ENCODE measurements at places on chromosomes 5 and 9. TPM values are rescaled to one million over a fixed set of nuclear protein-coding genes. Genes with fewer than 3 reads are reported as not detected.

DNA sequence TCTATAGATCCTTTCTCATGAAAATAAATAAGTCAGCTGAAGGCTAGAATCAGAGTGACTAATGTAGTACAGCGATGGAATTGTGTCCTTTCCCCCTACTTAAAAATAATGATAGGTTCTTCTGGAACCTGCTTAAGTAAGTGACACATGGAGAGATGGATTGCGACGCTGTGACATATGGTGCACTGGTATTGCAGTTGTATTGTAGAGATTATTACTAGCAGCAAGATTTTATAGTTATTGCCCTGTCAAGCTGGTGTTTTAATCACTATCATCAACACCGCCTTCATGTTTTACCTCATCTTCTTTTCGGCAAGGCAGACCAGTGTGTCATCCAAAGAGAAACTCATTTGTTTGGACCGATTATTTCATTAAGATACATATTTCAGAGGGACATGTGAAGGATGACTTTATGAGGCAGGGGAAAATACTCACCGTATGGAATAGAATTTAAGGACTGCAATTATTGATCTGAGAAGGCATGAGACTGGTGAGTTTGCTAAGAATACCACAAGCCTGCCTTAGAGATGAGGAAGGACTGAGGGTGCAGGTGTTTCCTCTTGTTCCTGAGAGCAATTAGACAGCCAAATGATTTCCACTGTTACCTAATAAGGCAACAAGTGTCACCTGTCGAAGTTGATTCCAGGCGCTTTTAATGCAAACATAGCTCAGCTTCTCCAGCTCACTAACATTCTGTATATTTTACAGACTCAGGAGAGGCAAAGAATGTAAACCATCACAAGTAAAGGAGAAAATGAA lies 1855.5 kb downstream of the MAT2B start:
- DNase-seq: no peak

GRCh38 chr5:147431586-147431985 lies 78.3 kb downstream of the DPYSL3 start:
- DNase-seq: no peak

DNA sequence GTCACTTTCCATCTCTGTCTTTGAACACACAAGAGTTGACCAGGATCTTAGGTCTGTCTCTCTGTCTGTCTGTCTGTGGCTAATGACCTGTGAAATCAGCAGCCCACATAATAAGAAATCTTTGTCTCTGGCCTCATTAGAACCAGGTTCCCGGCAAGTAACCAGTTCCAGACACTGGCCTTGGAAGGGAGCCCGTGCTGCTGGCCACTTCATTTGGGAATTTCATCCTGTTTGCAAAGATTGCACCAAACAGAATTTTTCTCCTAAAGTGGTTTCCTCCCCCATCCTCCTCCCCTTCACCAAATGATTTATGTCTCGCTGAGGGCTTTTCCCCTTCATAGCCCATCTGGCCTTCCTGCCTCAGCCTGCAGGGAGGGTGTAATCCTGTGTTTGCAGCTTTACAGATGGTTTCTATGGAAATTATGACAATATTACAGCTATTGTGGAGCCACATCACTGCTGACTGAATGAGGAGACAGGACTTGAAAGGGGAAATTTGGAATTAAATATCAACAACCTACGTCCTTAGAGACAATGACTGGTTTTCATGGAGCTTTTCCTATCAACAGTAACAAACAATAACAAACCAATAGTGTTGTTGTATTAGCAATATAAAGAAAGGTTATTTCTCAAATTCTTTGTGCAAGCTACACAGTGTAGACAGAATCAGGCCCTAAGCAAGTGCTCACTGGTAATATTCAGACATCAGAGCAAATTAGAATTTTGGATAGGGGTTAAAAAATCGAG lies 25.7 kb downstream of the DPYSL3 start:
- no peak for DNase-seq

GRCh38 chr5:180250329-180250728 lies 41.3 kb upstream of the RASGEF1C start:
- no peak for DNase-seq

DNA sequence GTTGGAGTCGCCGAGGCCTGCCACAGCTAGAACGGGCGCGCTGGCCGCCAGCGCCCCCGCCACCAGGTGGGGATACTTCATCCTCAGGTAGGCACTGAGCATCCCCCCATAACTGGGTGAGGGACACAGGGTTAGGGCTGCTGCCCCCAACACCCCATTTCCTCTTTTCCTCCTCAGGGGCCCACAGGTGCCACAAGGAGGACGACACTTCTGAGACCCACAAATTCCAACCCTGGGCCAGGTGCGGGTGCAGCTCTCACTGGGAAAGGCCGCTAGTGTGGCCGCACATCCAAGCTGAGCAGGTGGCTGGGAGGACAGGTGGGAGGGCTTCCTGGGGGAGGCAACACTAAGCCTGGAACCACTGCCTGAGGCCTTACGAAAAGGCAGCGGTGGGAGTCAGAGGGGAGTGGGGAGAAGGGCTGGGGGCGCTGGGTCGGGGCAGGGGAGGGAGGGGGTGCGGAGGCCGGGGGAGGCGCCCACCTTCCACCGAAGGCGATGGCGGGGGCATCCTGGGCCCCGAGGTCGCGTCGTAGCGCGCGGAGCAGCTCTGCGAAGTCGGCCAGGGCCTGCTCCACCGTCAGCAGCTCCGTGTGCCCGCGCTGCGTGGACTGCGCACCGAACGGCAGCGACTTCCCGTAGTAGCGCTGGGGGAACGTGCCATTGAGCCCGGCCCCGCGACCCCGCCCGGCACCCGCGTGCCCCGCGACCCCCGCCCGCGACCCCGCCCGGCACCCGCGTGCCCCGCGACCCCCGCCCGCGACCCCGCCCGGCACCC lies 961 bp downstream of the DPP7 start:
- no peak for DNase-seq

DNA sequence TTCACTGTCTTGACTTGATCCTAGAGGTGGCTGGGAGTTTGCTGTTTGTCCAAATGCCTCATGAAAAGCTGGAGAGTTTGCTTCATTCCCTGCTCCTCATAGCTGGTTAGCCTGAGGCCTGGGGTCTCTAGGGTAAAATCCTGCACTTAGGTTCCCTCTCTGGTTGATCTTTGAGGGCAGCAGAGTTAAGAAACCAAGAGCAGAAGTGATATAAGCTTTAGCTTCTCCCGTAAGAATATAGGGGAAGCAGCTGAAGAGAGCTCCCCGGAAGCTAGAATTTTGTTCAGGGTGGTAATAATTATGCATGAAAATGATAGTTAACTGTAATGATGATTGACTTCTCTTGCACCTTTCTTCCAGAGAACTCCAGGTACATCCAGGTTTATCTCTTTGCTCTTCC lies 1.4 kb downstream of the FAM53C start:
- no peak for DNase-seq

- no peak for DNase-seq
Measured at GRCh38 chr5:85684351-85684750, 933.4 kb upstream of the COX7C start.

- DNase-seq: no peak
Measured at GRCh38 chr5:178361657-178362445, 129.2 kb upstream of the PHYKPL start.

DNA sequence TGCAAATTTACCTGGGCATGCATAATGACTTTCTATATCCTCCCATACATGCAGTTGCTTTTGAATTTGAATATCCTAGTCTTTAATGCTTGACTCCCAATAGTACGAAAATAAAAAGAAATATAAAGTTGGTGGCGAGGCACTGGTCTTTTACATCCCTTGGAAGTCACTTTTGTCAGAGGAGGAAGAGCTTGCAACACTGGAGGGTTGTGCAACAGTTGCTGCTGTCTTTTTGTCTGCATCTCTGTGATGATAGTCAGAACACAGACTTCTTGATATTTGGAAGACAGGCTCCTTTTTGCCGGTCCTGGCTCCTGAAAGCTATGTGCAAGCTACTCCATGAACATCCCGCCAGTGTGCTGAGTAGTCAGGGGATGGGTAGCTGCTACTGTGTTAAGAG lies 16.8 kb upstream of the SGCD start:
- no peak for DNase-seq

DNA sequence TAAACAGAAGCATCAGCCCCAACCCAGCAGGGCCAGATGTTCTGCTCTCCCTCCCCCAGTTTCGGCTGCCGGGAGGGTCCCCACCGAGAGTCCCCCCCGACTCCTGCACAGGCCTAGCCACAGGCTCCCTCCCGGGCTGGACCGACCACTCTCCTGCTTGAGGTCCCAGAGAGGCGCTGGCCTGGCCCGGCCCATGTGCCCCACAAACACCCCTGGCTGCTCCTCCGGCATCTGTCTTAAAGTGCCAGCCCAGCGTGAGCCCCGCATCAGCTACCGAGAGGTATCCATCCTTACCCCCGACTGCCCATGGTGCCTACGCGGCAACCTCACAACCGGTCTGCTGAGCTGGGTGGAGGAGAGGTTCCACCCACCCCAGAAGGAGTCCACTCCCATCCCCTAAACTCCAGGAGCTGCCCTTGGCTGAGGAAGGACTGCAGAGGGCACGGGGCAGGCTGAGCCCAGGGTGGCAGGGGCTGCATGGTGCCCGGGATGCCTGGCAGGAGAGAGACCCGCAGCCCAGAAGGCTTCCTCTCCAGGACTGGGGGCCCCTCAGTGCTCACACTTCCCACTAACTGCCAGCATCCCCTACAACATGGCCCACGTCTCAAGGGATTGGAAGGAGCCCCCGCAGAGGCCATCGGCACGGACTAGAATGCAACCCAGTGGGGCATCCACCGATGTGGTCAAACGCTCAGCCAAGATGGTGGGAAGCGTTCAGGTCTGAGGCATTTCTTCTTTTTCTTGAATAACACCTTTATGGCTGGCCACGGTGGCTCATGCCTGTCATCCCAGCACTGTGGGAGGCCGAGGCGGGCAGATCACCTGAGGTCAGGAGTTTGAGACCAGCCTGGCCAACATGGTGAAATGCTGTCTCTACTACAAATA lies 15.6 kb upstream of the EGFL7 start:
- DNase-seq: no peak

- DNase-seq: no peak
Measured at GRCh38 chr9:124369231-124369797, 45.9 kb downstream of the PSMB7 start.

DNA sequence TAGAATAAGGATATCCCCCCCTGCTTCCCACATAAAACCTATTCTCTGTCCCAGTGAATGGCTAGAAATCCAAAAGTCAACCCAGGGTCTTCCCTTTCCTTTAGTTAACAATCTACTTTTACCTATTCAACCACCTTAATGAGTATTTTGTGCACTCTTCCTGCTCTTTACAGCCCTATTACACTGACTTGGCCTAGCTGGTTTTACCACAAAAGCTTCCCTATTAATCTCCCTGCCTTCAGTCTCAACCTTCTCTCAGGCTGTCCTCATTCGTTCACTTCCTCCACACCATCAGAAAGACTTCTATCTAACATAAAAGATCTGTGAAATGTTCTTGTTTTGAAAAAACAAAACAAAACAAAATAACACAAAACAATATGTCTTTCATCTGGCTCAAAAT lies 16.2 kb downstream of the CTNNAL1 start:
- no peak for DNase-seq

DNA sequence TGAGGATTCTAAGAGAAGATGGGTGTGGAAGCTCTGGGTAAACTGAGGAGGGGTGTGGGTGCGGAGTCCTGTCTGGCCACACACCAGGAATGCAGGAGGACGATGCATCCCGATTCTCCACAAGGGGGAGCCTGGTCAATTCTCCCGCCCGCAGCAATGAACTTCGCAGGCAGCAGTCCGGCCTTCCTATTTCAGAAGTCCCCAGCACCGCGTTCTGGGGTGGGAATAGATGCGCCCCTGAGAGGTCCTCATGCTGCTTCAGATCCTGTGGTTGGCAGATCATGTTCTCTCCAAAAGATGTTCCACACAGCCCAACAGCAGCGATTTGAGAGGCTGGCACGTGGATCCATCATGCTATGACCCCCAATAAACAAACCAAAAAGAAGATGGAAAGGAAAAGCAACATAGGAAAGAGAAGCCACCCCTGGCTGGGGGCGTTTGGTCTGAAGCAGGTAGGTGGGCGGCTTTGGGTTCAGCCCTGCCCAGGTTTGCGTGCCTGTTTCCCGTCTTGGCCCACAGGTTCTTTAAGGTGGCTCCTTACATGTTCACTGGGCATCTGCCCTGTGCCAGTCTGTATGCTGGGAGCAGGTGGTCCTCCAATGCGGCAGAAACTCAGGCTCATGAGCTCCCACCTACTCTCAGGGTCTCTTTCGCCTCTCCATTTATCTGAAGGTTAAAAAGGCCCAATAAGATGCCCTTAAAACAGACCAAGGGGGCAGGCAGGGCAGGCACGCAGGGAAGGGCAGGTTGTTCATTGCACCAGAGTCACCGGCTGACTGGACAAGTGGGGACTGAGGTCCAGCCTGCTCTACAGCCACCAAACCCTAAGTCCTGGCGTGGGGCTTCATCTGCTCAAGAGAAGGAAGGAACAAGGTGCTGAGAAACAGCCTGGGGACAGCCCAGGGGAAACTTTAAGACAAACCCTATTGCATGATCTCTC lies 171.6 kb downstream of the PAX5 start:
- peak; percentile 48 for DNase-seq

DNA sequence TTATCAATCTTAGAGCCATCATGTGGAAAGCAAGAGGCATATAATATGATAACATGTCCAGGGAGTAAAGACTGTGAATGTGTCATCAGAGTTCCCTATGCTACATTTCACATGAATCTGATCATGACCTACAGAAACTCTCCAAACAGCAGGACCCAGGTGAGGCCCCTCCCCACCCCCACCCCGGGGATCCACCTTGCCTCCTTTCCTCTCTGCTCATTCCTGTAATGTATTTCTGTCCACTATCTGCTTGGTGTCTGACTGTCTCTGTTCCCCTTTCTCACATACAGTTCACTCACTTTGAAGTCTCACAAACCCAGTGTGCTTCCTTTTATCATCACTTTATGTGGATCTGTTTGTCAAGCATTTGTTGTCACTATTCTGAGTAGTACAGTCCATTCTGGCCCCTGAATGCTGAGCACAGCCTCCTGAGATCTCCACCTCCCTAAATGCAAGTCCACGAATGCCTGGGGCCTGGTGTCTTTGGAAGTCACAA lies 76.4 kb upstream of the SMARCA2 start:
- no peak for DNase-seq

DNA sequence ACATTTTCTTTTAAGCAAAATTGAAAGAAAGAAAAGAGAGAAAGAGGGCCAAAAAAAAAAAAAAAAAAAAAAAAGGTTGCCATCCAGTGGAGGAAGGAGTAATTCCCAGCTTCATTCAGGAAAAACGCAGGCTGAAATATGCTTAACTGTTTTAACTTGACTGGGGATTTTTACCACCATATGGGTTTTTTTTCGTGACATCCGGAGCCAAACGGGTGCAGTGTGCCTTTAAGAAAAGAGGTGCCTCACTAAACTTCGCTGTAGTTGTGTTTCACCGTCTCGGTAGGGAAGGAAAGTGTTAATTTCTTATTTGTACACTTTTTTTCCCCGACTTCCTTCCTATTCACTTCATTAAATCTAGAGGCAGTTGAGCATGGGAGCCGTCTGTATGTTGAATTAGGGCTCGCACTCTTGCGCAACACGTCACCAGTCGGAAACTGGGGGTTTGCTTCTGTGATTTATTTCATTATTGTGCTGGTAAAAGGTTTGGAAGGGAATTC lies 143.0 kb downstream of the SMARCA2 start:
- DNase-seq: peak; percentile 87

PLCXD3 gene
- total RNA-seq: not detected

PKD2L2 gene
- total RNA-seq: not detected

FABP6 gene
- not detected for total RNA-seq

IFNK gene
- total RNA-seq: not detected

NEURL1B gene
- 7.6 TPM for total RNA-seq

GARIN3 gene
- total RNA-seq: not detected

SLCO4C1 gene
- not detected for total RNA-seq

PCDHA6 gene
- 1.5 TPM for total RNA-seq

FBP2 gene
- total RNA-seq: not detected

SVEP1 gene
- total RNA-seq: 9.9 TPM
